ENCODE measurements at places on chromosomes 4 and X.

DNA sequence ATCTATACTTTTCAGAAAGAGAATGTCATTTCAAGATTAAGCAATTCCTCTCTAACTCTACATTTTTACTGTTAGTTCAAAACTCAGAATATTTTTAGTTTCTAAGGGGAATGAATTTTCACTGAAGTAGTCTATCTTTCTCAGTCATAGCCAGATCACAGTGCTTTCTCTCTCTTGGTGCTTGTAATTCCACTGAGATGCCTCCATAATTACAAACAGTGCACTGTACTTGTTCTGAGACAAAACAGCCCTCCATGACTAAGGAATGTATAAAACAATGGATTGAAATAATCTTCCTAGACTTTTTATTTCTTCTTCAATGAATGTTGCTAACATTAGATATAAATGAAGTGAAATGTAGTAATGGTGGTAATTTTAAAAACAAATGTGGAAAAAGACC, 603.2 kb upstream of the FAM241A start:
- no peak overlapping the region for H3K4me3 ChIP-seq
- no peaks in the 10 kb centered on the region for H3K4me1 ChIP-seq
- no peak for DNase-seq
- H3K36me3 ChIP-seq, result no peaks in the 10 kb centered on the region
- H3K27me3 ChIP-seq, result no peaks in the 10 kb centered on the region
- H3K27ac ChIP-seq, result no peak overlapping the region

DNA sequence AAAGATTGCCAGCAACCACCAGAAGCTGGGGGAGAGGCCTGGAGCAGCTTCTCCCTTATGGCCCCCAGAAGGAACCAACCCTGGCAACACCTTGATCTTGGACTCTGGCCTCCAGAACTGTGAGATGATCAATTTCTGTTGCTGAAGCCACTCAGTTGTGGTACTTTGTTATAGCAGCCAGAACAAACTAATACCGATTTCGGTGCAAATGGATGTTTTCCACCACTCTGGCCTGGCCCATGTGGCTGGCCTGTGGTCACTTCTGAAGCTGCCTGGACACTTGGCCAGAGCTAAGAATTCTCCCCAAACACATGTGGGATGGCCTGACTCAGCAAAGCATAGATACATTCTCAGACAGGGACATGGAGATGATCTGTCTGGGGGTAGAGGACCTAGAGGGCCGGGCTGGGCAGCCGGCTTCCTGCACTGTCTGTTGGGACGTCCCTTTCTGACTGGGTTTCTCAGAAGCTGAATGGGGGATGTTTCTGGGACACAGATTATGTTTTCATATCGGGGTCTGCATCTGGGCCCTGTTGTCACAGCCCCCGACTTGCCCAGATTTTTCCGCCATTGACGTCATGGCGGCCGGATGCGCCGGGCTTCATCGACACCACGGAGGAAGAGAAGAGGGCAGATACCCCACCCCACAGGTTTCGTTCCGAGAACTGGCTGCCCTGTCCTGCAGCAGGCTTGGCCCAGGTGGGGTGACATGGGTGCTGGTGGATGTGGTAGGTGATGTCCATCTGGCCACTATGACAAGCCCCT, 4.1 kb downstream of the FOXP3 start:
- H3K4me1 ChIP-seq, result no peaks in the 10 kb centered on the region
- no peak for DNase-seq
- H3K27ac ChIP-seq, result no peak overlapping the region
- H3K36me3 ChIP-seq, result no peaks in the 10 kb centered on the region

- no peaks in the 10 kb centered on the region for H3K36me3 ChIP-seq
- H3K27ac ChIP-seq, result no peak overlapping the region
- no peak overlapping the region for H3K4me3 ChIP-seq
- H3K4me1 ChIP-seq, result no peaks in the 10 kb centered on the region
Observed at GRCh38 chrX:40471965-40472648, 108.7 kb upstream of the ATP6AP2 start.

DNA sequence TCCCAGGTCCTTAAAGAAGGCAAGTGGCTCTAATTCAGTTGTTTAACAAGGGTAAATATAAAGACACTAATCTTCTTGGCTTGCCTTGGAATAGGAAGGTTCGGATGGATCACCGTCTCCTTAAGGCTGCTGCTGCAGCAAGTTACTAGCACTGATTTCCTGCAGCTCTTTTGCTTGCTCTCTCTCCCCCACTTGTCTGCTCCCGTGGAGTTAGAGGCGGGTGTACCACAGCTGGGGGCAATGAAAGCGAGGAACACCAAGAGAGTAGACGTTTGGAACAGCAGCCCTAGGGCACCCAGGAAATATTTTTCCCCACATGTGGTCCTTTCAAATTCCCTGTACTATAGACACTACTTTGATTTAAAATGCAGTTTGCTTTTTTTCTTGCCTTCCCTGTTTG, 202.2 kb downstream of the SH2D1A start:
- no peak overlapping the region for H3K27ac ChIP-seq
- no peak for DNase-seq
- H3K27me3 ChIP-seq, result no peaks in the 10 kb centered on the region
- no peak overlapping the region for H3K4me3 ChIP-seq
- no peaks in the 10 kb centered on the region for H3K4me1 ChIP-seq

- no peak overlapping the region for H3K4me3 ChIP-seq
- no peaks in the 10 kb centered on the region for H3K4me1 ChIP-seq
- H3K27ac ChIP-seq, result no peak overlapping the region
- H3K36me3 ChIP-seq, result no peaks in the 10 kb centered on the region
- peaks cover 4% of the 10 kb centered on the region for H3K27me3 ChIP-seq
Observed at GRCh38 chrX:105282077-105282476, 61.6 kb upstream of the TEX13A start.

DNA sequence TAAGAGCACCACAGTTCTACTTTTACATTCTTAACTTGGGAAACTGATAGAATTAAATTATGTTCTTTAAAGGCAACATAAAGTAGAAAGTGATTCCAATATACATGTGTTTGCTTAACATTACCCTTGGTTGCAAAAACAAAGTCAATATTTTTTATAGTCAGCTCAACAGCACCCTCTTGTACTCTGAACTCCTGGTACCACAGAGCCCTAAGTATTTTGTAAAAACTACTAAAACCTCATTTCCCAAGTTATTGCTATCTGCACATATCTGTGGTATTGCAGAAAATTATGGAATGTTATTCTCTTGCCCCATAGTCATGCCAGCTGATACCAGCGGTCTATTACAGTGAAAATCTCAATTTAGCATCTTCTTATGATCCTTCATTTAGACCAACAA, 2.9 kb downstream of the KIF4A start:
- no peak overlapping the region for H3K4me3 ChIP-seq
- H3K4me1 ChIP-seq, result peaks cover 4% of the 10 kb centered on the region
- H3K27ac ChIP-seq, result no peak overlapping the region
- DNase-seq, result no peak

- H3K36me3 ChIP-seq, result no peaks in the 10 kb centered on the region
- DNase-seq, result no peak
- no peaks in the 10 kb centered on the region for H3K27me3 ChIP-seq
- no peaks in the 10 kb centered on the region for H3K4me1 ChIP-seq
- no peak overlapping the region for H3K27ac ChIP-seq
Observed at GRCh38 chrX:119698845-119699244, 5.9 kb upstream of the SEPTIN6 start.

GRCh38 chr4:166274136-166274761, 401.2 kb downstream of the TLL1 start:
- no peaks in the 10 kb centered on the region for H3K36me3 ChIP-seq
- no peaks in the 10 kb centered on the region for H3K4me1 ChIP-seq
- H3K27ac ChIP-seq, result no peak overlapping the region
- no peak overlapping the region for H3K4me3 ChIP-seq
- no peaks in the 10 kb centered on the region for H3K27me3 ChIP-seq
- DNase-seq, result no peak
